ENCODE measurements at places on chromosomes 7 and 10.

DNA sequence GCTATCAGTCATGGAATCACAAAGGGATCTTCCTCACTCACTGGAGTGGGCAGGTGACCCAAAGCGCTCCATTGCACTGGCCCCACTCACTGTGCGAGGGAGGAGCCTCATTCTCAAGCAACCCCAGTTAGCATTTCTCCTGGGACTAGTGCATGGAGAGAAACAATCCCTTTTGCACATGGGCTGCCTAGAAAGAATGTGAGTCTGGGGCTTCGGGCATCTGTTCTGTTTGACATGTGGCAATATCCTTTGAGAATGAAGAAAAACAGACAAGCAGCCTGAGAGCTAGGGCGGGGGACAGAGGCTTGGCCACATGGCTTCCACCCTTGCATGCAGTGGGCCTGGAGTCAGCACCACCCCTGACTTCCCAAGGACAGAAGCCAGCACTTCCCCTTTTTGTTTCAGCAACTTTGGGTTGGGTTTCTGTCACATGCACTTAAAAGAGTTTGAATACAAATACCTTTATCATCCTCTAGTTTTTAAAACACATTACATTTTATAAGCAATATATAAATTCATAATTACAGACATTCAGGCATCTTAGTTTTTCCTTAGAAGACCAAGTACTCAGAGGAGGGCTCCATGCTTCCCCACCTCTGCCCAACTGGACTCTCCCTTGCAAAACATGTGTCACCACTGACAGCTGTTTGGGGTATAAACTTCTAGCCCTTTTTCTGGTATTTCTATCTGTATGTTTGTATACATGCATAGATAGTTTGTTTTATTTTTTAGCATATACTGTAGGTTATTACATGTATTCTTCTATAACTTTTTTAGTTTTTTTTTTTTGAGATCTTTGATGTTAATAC is 73.8 kb downstream of the RBM20 start:
- no peak for DNase-seq

- no peak for DNase-seq
Observed at GRCh38 chr7:107014387-107015023, 30.0 kb upstream of the PRKAR2B start.

- no peak for DNase-seq
Observed at GRCh38 chr10:72692994-72693781, 1.2 kb downstream of the MCU start.

DNA sequence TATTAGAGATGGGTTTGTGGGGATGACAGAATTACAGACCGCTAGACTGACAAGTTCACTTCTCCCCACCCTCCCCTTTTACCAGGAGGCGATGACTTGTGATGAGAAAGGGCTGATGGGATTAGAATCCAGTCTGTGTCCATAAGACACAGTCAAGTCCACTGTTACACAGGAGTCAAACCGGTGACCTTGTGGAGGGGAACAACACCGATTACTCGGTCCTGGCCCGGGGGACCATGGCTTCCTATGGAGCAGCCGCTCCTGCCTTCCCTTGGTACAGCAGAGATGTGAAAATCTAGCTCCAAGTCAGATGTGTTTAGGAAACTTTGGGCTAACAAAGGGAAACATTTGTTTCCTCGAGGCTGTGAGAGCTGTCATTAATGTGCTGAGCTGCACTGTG is 105.5 kb downstream of the ACTR3B start:
- no peak for DNase-seq

GRCh38 chr7:31663072-31663471 is 23.9 kb upstream of the PPP1R17 start:
- no peak for DNase-seq

- no peak for DNase-seq
Observed at GRCh38 chr10:102418622-102419268, at the start of gene PSD. Gene PSD (minus strand): TSS chr10:102418785. CDS start chr10:102417038, 1,747 bp downstream.

GRCh38 chr10:121792198-121792597 is 135.6 kb downstream of the ATE1 start:
- DNase-seq: no peak

DNA sequence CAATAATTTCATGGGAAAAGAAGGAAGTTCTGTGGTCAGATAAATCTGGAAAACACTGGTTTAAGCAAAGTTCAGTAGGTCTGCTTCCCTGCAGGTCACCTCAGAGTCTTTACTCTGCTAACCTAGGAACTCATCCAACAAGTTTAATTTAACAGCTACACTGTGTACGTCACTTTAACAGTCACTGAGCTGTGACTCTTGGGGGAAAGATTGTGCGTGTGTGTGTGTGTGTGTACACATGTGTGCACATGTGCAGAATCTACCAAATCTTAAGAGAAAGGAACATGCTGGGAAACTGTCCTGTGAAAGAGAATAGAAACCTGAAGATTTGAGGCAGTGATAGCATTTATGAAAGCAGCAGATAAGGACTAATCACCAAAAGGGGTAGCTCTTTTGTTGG is 62.6 kb downstream of the IKZF1 start:
- DNase-seq: no peak

DNA sequence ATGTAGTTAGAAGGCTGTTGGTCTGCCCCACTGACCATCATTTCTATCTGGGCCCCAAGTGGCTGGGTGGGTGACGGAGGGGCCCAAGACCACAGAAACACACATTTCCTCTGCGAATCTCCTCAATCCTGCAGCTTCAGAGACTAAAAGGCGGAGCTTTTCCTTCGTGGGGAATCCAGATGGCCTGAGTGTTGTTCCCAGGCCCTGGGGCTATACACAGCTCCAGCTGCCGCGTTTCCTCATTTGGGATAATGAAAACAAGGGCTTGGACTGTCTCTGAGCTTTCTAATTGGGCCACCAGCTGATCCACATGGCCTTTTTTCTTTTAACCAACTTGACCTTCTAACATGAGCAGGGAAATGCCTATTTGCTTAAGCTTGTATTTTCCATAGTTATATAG is 339.9 kb downstream of the CXCL12 start:
- DNase-seq: no peak

GRCh38 chr10:70843333-70843732 is 27.6 kb downstream of the SGPL1 start:
- no peak for DNase-seq

DNA sequence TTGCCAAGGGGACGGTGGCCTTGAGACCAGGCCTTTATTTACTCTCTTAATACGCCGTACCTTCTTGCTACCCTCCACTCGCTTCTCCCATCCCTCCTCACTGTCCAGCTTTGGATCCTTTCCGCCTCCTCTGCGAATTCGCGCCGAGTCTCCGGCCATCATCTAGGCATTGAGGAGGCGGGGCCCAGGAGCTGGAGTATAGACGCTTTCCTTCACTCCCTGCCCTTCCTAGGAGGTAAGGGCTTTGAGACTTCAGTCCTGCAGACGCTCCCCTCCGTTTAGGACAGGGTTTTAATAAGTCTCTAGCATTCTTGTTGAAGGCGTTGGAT is 538 bp downstream of the TFAM start:
- no peak for DNase-seq

DNA sequence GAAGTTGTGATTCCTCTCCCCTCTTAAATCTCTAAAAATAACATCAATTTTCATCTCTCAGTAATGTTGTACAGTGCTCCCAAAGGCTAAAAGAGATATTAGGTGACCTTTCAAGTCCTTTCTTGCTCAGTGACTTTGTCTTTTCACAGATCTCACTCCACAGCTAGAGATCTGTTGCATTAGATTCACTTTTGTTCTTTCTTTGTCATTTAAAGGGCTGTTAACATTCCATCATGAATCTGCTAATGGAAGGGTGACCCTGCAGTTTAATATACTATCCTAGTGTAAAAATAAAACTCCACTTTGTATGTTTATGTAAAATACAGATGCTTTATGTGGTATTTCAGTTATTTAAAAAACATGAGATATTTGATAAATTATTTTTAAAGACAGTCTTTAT is 30.5 kb downstream of the GNAI1 start:
- no peak for DNase-seq

DNA sequence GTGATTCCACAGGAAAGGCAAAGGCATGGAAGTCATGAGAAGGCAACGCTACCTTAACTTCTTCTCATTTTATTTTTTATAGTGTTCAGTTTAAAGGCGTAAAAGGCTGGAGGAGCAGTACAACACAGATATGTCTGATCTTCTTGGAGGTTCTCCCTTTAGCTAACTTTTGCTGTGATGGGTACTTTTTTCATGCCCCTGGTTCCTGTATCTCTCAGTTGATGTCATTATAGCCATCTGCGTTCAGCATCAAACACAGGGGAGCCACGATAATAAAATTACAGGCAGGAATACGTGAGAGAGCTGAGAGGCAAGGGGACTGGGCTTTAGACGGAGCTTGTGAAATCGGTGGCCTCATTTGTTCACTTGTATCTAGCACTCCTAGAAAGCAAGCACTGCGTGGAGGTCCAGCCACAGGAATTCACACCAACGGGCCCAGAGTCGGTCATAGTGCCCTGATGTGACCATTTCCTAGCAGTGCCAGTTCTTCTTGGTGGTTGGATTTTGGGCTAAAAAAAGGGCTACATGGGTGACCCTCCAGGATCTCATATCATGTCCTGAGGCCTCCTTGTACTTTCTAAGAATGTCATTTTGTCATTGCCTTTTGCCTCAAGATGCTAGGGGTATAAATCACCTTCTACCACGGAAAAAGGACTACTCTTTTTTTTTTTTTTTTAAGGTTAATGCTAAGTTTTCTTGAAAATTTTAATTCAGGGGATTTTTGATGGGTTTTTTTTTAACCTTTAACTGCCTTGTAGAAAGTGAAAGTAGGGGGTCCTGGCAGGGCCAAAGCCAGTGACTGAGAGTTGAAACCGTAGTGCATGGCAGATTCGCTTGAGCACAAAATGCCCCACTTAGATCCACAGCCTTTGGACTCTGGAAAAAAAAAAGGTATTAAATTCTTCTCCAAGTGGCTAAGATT is 191.5 kb downstream of the CELF2 start:
- DNase-seq: no peak

- DNase-seq: no peak
Observed at GRCh38 chr7:80950550-80950967, 31.7 kb upstream of the SEMA3C start.

DNA sequence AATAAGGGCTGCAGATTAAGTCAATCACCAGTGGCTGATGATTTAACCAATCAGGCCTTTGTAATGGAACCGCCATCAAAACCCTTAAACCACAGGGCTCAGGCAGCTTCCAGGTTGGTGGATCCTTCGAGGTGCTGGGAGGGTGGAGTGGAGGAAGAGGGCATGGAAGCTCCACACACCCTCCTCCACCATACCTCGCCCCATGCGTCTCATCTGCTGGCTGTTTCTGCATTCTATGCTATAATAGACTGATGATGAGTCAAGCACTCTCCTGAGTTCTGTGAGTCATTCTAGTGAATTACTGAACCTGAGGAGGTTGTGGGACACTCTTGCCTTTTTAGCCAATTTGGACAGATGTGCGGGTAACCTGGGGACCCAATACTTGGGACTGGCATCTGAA is 43.9 kb downstream of the CHST15 start:
- DNase-seq: peak; percentile 16

- DNase-seq: no peak
Observed at GRCh38 chr10:88090568-88091214, 227.3 kb downstream of the PTEN start.

GRCh38 chr10:28730031-28730778 is 52.9 kb downstream of the BAMBI start:
- no peak for DNase-seq

GRCh38 chr7:1054861-1055450 is 10.6 kb downstream of the GPR146 start:
- DNase-seq: no peak

- no peak for DNase-seq
Observed at GRCh38 chr10:21526188-21526859, 842 bp upstream of the SKIDA1 start.

- no peak for DNase-seq
Observed at GRCh38 chr10:123584419-123584775, 81.8 kb upstream of the GPR26 start.

- no peak for DNase-seq
Observed at GRCh38 chr7:19116121-19117090, 1.0 kb downstream of the TWIST1 start.

- no peak for DNase-seq
Observed at GRCh38 chr7:71184136-71184535, 52.2 kb downstream of the GALNT17 start.

DNA sequence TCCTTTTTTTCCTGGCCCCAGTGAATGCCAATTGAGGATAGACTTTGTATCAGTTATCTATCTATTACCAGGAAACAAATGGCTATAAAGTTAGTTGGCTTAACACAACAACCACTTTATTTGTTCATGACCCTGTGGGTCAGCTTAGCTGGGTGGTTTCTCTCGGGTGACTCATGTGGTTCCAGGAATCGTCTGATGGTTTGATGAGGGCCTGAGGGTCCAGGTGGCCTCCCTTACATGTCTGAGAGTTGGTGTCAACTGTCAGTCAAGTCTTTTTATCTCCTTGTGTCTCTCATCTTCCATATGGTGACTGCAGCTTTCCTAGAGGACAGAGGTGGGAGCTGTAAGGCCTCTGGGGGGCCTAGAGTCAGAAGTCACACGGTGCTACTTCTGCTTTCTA is 15.3 kb upstream of the MAPK8 start:
- DNase-seq: no peak

- no peak for DNase-seq
Observed at GRCh38 chr10:11057994-11058393, 40.3 kb downstream of the CELF2 start.

- DNase-seq: no peak
Observed at GRCh38 chr7:71015252-71015900, 116.6 kb upstream of the GALNT17 start.

DNA sequence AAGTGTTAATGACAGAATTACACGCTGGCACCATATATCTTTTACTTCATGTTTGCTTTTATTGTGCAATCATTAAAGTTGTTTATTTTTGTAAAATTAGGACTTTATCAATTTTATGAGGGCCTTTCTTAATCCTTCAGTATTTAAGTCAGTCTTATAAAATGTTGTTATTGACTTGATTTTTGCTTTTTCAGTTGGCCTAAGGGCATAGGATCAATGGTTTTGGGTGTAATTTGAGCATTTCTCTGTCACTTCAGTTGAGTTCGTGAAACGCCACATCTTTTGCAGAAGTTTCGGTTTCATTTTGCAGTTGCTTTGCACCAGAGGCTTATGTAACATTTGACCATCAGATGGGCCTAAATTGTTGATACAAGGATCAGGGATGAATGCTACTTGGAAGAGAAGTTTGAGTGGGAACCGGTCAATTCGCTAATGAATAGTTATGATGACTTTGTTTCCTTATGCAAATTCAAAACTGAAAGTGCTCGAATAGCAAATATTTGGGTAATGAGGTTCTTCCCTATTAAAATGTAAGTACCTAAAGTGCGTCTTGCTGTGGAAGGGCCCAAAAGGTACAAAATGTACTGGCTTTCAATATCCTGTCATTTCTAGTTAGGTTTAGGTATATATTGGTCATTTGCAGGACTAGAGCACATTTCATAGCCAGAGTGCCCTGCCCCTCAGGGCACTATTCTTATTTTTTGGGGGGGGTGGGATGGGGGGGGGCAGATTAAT is 340.9 kb downstream of the LRMDA start:
- DNase-seq: no peak

GRCh38 chr7:102415685-102416225 is 17.6 kb upstream of the ORAI2 start:
- DNase-seq: no peak

- no peak for DNase-seq
Observed at GRCh38 chr10:27030060-27030459, 70.2 kb downstream of the ANKRD26 start.

Data from HS-5 (cell line).